ENCODE measurements at places on chromosomes 16 and 17. TPM values are rescaled to one million over a fixed set of nuclear protein-coding genes. Genes with fewer than 3 reads are reported as not detected.

Gene VAT1L
- 6.4 TPM for total RNA-seq

DNA sequence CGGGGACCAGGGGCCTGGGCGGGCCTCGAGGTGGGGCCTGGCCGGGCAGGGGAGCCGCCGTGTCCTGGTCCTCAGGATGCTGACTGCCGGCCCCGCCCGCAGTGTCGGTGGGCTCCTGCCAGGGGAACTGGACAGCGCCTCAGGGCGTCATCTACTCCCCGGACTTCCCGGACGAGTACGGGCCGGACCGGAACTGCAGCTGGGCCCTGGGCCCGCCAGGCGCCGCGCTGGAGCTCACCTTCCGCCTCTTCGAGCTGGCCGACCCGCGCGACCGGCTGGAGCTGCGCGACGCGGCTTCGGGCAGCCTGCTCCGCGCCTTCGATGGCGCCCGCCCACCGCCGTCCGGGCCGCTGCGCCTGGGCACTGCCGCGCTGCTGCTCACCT lies 2.3 kb upstream of the PAQR4 start:
- H3K4me3 ChIP-seq: no peak overlapping the region
- peaks cover 14% of the 10 kb centered on the region for H3K4me1 ChIP-seq
- peak; percentile 80 for DNase-seq
- H3K27ac ChIP-seq: no peak overlapping the region
- no peaks in the 10 kb centered on the region for H3K36me3 ChIP-seq

DNA sequence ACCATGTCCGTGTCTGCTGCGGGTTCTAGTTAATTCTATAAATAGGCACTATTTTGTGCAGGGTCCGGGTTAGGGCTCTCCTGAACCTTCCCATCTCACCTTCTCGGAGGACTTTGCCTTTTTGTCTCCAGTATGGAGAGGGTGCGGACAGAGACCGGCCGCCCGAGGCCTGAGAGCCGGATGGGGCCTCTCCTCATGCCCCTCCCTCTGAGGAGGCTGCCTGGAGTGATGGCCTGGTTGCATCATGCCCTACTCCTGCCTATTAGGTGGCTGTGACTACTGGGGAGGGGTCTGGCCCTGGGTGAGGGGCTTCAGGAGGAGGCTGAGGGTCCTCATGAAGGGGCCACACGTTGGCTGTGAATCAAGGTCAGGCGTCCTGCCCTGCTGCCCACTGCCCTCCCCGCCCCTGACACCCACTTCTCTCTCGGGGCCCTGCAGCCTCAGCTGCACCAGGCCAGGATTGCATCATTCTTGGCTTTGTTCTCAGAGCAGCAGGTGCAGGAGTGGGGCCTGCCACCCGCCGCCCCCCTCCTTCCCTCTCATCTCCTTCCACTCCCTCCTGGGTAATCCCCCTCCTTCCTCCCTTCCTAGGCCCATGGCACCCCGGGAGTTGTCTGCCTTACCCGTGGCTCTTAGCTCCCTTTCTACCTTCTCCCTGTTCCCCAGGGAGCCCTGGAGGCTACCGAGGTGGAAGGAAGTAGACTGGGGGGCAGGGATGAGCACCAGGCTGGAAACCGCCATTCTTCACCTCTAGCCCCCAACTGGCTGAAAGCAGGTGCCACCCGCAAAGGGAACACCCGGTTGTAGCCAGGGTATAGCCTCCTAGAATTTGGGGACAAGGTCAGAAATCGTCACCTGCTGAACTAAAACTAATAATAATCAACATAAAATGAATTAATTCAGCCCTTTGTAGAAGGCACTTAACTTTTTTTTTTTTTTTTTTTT lies 12.7 kb upstream of the ARHGAP23 start:
- peak overlapping the region; percentile 92 for H3K27ac ChIP-seq
- peaks cover 27% of the 10 kb centered on the region for H3K27me3 ChIP-seq
- peaks cover 19% of the 10 kb centered on the region for H3K4me1 ChIP-seq
- H3K4me3 ChIP-seq: no peak overlapping the region
- peak; percentile 90 for DNase-seq

DNA sequence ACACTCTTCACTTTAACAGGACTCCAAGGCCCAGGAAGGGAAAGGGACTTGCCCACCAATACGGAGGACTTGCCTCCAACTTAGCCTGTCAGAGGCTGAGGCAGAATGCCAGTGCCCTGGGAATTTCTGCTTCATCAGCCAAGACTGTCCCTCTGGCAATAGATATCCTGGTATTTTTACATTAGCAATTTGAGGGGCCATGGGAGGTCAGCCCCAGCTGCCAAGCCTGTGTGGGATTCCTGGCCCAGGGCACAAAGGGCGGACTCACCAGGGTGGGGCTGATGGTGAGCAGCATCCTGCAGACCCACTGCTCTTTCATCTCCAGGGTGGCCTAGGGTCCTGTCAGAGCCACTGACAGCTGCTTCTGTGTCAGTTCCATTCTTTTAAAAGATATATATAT lies 78.3 kb upstream of the CIBAR2 start:
- no peak overlapping the region for H3K27ac ChIP-seq
- DNase-seq: no peak
- H3K4me1 ChIP-seq: no peaks in the 10 kb centered on the region

GRCh38 chr17:79788989-79789942 lies 7.6 kb downstream of the CBX8 start:
- peak; percentile 97 for DNase-seq
- peaks cover 5% of the 10 kb centered on the region for H3K4me1 ChIP-seq
- no peak overlapping the region for H3K27ac ChIP-seq
- peaks cover 77% of the 10 kb centered on the region for H3K27me3 ChIP-seq
- peak overlapping the region; percentile 65 for H3K4me3 ChIP-seq
- peaks cover 14% of the 10 kb centered on the region for H3K36me3 ChIP-seq

DNA sequence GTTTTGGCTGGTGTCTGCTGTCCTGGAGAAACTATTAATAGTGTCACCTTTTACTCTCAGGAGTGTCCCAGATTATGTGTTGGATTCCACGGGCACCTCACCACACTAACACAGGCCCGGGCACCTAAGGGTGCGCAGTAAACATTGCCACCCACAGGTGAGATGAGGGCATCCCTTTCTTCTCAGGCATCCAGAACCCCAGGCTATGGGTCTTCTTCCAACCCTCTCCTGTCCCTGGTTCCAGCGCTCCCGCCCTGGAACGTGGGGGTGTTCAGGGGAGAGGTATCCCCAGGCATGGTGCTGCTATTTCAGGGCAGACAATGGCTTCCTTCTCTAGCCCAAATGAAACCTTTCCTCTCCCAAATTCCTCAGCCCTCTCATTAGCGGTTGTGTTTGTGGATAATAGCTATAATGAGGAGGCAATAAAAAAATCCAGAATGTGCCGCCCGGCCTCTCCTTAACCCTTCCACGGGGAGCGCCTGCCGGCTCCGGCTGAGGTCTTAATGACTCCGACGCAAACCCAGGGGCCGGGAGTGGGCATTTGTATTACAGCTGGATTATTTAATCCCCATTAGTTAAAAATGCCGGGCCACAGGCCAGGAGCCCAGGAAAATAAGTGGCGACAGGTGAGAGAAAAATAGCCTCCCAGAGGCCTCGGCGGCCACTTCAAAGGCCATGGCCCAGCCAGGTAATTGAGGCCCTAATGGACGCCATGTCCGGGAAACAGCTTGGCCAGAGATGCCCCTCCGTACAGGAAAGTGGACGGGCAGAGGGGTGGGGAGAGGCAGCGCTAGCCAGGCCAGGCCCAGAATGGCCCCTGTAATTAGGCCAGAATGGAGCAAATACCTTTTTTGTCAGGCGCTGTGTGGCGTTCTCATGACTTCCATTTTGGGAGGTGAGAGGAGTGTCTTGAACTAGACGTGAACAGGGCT lies 102.8 kb downstream of the IRX5 start:
- H3K4me3 ChIP-seq: no peak overlapping the region
- no peak overlapping the region for H3K27ac ChIP-seq
- no peaks in the 10 kb centered on the region for H3K4me1 ChIP-seq

DNA sequence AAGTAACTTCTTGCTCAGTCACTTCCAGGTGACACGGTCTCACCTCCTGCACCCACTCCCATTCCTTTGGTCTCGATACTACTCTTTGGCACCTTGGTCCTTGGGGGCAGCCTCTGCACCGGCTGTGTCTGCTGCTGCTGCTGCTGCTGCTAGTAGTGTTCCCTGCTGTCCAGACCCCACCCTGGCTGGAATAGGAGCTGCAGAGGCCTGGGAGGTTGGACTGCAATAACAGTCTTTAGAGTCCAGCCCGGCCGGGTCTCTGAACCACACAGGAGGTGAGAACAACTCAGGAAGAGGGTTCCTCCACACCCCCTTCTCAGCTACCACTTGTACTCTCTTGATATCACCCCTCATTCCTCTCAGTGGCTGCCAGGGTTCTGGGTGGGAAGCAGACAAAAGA lies 231.1 kb upstream of the NLRP1 start:
- no peak overlapping the region for H3K27ac ChIP-seq
- no peak overlapping the region for H3K4me3 ChIP-seq

Gene EPX
- total RNA-seq: not detected

Gene DLX3
- 0.97 TPM for total RNA-seq

DNA sequence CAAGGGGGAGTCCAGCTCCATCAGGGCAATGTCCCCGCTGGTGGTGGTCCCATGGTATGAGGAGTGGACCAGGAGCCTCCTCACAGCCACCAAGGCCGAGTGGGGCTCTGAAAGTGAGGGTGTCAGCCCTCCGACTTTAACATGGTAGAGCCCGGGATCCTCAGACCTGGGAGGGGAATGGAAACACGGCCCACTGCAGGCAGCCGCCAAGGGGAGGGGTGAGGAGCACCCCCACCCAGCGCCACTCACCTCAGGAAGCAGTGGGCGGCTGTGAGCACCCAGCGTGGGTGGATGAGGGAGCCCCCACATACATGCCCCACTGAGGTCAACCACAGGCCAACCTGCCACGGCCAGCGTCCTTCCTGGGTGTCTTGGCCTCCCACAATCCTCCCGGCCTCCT lies 10.8 kb downstream of the ZG16B start:
- no peak for DNase-seq
- no peak overlapping the region for H3K4me3 ChIP-seq
- peaks cover 5% of the 10 kb centered on the region for H3K4me1 ChIP-seq
- no peaks in the 10 kb centered on the region for H3K36me3 ChIP-seq
- H3K27ac ChIP-seq: no peak overlapping the region
- no peaks in the 10 kb centered on the region for H3K27me3 ChIP-seq

DNA sequence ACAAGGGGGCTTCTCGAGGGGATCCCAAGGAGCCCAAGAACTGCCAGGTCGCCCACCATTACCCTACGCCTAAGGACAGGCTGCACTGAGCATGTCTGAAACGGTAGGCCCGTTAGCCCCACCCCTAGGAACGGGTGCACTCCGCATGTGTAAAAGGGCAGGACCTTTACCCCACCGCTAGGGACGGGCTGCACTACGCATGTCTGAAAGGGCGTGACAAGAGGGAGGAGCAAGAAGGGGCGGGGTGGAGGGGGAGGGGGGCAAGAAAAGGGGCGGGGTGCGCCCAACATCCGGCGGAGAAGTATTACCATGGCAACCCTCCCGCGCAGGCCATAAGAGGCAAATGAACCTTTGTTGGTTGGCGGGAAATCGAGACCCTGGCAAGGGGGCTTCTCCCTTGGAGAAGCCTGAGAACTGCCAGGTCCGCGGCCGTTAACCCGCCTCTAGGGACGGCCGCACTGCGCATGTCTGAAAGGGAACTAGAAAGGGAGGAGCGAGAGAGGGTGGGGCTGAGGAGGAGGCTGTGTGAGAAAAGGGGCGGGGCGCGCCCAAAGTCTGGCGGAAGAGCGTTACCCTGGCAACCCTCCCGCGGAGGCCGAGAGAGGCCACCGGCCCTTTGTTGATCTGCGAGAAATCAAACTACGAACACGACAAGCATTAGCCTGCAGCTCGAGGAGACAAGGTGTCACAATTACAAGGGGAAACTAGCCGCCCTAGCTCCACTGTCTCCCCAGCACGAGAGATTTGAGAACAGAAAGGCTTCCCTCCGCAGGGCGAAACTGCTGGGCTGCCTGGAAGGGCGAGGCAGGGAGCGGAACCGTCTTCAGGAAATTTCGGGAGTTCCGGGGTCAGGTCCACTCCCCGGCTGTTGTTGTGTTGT lies 2046.8 kb downstream of the TP53TG3F start:
- H3K27me3 ChIP-seq: no peaks in the 10 kb centered on the region
- H3K27ac ChIP-seq: no peak overlapping the region
- H3K4me3 ChIP-seq: no peak overlapping the region
- DNase-seq: no peak
- H3K36me3 ChIP-seq: no peaks in the 10 kb centered on the region

Gene ENPP7
- not detected for total RNA-seq

DNA sequence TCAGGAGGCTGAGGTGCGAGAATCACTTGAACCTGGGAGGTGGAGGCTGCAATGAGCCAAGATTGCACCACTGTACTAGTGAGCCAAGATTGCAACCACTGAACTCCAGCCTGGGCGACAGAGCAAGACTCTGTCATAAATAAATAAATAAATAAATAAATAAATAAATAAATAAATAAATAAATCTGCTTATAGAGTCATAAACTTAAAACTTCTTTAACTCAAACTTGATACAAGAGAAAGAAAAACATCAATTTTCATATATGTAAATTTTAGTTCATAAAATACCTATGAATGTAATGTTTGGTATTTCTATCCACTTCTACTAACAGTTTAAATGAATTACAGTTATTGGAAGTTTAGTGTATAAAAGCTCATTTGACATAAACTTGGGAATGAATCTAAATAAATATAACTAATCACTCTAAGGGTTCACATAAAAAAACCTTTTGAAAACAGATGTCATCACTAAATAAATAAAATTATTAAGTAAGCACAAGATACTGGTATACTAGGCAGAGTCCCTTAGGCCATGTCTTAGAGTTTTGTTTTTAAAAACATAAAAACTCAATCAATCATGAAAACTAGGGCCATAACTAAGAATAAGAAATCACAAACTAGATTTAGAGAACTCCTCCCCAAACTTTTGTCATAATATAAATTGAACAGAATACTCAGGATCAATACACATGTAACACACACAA lies 54.1 kb downstream of the SMURF2 start:
- H3K36me3 ChIP-seq: no peaks in the 10 kb centered on the region
- DNase-seq: no peak
- no peak overlapping the region for H3K27ac ChIP-seq
- no peak overlapping the region for H3K4me3 ChIP-seq

- H3K4me1 ChIP-seq: no peaks in the 10 kb centered on the region
- no peak for DNase-seq
- H3K27ac ChIP-seq: no peak overlapping the region
- no peaks in the 10 kb centered on the region for H3K36me3 ChIP-seq
These were observed 473.2 kb upstream of the SALL1 start for GRCh38 chr16:51624080-51624775.

Gene HOXB9
- total RNA-seq: not detected

GRCh38 chr17:21524211-21524591 lies 148.0 kb downstream of the KCNJ12 start:
- H3K4me3 ChIP-seq: no peak overlapping the region
- no peaks in the 10 kb centered on the region for H3K27me3 ChIP-seq
- DNase-seq: peak; percentile 24
- H3K36me3 ChIP-seq: no peaks in the 10 kb centered on the region
- H3K27ac ChIP-seq: no peak overlapping the region
- no peaks in the 10 kb centered on the region for H3K4me1 ChIP-seq

Gene PLXDC1
- 15.5 TPM for total RNA-seq

GRCh38 chr16:10888320-10888937 lies 11.4 kb downstream of the CIITA start:
- H3K4me1 ChIP-seq: no peaks in the 10 kb centered on the region
- H3K4me3 ChIP-seq: no peak overlapping the region
- no peaks in the 10 kb centered on the region for H3K27me3 ChIP-seq
- no peak overlapping the region for H3K27ac ChIP-seq
- H3K36me3 ChIP-seq: no peaks in the 10 kb centered on the region

Gene ENO3
- total RNA-seq: 34.1 TPM

All from endodermal cell (in vitro differentiated cells).